ENCODE measurements at places on chromosomes 5 and 9. TPM values are rescaled to one million over a fixed set of nuclear protein-coding genes. Genes with fewer than 3 reads are reported as not detected.

The MEIKIN gene
- total RNA-seq = not detected

- DNase-seq = no peak
Observed at GRCh38 chr9:36640771-36641381, 68.2 kb downstream of the MELK start.

The FOXD4 gene
- 0.26 TPM for total RNA-seq

The PCDHB4 gene
- total RNA-seq = 0.50 TPM

GRCh38 chr9:31034311-31034710 lies 1350.1 kb upstream of the ACO1 start:
- no peak for DNase-seq

GRCh38 chr5:71697967-71698366 lies 21.1 kb upstream of the CARTPT start:
- DNase-seq = no peak

DNA sequence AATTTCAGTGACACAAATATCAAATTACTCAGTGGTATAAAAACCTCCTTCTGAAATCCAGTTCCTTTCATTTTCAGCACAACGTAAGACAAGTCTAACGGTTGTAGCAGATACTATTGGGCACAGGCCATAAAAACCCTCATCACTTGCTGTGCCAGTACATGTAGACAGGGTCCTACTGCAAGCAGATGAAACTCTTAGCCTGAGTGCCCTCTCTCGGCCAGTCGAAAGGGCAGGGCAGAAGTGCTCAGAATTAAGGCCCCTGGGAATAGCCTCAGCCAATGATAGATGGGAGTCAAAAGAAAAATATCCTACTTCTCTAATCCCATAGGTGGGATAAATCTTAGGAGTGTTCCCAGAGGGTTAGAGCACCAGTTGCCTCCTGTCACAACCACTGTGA lies 168.5 kb upstream of the FER start:
- DNase-seq = no peak

The GKAP1 gene
- total RNA-seq = 2.6 TPM

DNA sequence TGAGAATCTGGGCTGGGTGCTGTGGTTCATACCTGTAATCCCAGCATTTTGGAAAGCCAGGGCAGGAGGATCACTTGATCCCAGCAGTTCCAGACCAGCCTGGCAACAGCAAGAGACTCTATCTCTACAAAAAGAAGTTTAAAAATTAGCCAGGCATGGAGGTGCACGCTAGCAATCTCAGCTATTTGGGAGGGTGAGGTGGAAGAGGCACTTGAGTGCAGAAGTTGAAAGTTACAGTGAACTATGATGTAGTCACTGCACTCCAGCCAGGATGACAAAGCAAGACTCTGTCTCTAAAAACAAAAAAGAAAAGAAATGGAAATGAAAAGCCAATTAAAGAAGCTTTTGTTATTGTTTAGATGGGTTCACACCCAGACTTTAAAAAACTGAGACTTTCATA lies 131.6 kb upstream of the RASA1 start:
- no peak for DNase-seq

The SLC9A3 gene
- total RNA-seq = 0.51 TPM

The LCN1 gene
- total RNA-seq = not detected

- no peak for DNase-seq
Observed at GRCh38 chr5:15587916-15588315, 87.9 kb downstream of the FBXL7 start.

- DNase-seq = no peak
Observed at GRCh38 chr5:164132358-164132757, 626.9 kb downstream of the MAT2B start.

The HBEGF gene
- 1.8 TPM for total RNA-seq

The TMEM215 gene
- total RNA-seq = not detected

- peak; percentile 18 for DNase-seq
Observed at GRCh38 chr9:107043886-107044285, 180.9 kb downstream of the ZNF462 start.

The LIFR gene
- 65.1 TPM for total RNA-seq

DNA sequence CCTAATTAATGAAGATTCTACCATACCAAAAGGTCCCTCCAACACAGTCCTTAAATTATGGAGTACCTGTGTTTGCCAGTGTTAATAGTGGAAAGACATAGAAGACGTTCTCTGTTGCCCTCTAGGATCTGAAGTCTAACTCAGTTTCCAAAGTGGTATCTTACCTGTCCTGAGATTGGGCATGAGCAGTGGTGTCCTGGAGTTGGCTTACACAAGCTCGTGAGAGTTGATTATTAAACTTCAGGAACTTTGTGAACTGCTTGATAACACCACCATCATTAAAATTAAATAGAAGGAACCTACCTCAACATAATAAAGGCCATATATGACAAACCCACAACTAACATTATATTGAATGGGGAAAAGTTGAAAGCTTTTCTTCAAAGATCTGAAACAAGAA lies 60.9 kb upstream of the SMARCA2 start:
- DNase-seq = no peak

DNA sequence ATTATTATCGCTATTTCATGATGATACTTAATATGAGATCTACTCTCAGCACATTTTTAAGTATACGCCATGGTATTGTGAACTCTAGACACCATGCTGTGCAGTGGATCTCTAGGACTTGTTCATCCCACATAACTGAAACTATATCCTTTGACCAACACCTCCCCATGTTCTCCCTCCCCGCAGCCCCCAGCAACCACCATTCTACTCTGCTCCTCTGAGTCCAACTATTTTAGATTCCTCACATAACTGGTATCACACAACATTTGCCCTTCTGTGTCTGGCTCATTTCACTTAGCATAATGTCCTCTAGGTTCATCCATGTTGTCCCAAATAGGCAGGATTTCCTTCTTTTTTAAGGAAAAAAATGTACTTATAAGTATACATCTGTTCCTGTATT lies 6.6 kb upstream of the TBC1D2 start:
- no peak for DNase-seq

The ANKRD55 gene
- under 0.01 TPM for total RNA-seq

GRCh38 chr5:73831066-73831465 lies 205.1 kb downstream of the ARHGEF28 start:
- no peak for DNase-seq

GRCh38 chr9:86585422-86586143 lies 231.4 kb upstream of the TUT7 start:
- peak; percentile 46 for DNase-seq

GRCh38 chr5:5511904-5512416 lies 89.5 kb downstream of the ICE1 start:
- DNase-seq = no peak

DNA sequence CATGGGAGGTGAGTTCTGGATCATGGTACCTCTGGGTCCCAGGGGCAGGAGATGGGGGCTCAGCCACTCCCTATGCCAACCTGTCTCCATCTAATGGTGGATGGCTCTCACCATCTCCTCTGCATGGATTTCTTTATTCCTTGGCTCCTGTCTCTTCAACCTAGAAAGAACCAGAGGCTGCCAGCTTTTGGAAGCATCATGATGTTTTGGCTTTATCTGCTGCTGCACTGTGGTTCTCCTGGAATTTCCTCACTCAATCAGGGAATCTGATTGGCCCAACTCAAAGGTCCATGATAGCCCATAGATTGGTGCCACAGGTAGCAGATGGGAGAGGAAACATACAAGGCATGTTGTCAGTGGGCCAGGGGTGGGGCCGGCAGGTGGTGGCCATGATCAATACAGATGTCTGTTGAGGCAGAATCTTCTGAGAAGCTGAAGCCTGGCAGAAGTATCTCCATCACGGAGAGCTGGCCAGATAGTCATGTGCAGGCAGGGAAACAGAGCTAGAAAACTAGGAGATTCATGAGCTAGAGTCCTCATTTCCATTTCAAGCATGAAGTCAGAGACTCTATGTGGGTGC lies 158.2 kb downstream of the MACROH2A1 start:
- DNase-seq = no peak

The ZNF483 gene
- 1.5 TPM for total RNA-seq

Data from fibroblast of lung (primary cell).